Nucleus accumbens (tissue), 56 donors: ENCODE measurements at places on chromosomes 4 and X.

- DNase-seq = no peak
Measured at GRCh38 chr4:125316401-125316790, 1.6 kb downstream of the FAT4 start.

DNA sequence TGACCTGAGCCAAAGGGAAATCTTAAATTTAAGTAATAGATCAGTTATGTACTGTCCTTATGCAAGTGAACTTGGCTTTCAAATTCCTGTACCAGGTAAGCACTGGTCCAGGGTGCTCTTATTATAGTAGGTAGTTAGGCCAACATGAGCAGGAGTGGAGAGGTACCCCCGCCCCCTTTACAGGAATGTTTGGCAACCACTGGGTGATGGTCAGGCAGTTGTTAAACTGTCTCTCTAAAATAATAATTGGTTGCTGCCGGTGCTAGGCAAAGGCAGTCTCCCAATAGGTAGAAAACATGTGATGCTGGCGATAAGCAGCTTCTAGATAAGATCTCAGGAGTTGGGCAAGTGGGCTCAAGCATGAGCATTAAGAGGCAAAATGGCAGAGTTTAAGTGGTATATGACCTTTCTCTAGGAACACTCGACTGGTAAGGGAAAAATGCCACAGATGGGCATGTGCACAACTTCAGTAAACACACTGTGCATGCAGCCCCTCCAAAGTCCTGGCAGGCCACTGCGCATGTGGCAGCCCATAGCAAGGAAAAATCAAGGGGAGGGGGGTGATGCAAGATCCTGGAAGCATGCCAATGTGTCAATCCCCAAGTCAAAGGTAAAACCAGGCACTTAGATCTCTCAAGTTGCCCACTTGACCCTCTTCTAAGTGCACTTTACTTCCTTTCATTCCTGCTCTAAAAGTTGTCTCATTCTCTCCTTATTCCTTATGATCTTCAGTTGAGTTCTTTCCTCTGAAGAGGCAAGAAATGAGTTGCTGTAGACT is 1239.7 kb downstream of the C4orf33 start:
- DNase-seq = no peak

- DNase-seq = no peak
Measured at GRCh38 chr4:45349859-45350258, 623.5 kb upstream of the GNPDA2 start.

GRCh38 chrX:141405486-141405852 is 163.2 kb upstream of the SPANXC start:
- DNase-seq = no peak

DNA sequence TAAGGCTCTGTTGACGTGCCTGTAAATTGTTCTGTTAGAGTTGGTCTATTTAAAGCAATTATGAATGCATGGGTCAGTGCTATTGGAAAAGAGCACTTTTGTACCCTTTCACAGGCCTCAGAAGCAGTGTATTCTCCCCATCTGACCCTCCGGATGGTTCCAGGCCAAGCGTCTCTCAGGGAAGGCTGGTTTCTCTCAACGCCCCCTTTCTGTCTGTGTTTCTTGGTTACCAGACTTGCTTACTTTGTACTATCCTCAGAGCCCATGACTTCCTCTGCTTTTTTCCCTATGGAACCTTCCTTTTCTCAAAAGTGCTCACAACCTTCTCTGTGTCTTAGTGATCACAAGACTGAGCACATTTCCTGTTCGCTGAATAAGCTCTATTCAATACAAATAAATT is 559.3 kb upstream of the ZFP42 start:
- no peak for DNase-seq

DNA sequence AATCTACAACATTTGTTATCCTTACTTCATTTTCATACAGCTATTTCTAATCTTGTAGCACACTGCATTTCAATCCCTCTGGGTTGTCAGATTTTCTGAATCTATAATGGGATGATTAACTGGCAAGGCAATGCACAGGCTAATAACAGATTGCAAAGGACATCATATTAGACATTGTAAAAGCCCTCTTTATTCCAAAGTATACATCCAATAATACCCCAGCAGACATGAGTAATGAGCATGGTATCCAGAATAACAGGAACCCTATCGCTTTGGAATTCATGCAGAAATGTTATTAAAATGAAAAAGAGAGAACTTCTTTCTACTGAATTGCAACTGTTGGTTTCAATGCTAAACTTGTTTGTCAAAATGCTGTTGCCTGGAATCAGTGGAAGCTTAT is 122.9 kb downstream of the C4orf33 start:
- DNase-seq = no peak

GRCh38 chr4:102411408-102411807 is 66.1 kb upstream of the SLC39A8 start:
- DNase-seq = no peak

DNA sequence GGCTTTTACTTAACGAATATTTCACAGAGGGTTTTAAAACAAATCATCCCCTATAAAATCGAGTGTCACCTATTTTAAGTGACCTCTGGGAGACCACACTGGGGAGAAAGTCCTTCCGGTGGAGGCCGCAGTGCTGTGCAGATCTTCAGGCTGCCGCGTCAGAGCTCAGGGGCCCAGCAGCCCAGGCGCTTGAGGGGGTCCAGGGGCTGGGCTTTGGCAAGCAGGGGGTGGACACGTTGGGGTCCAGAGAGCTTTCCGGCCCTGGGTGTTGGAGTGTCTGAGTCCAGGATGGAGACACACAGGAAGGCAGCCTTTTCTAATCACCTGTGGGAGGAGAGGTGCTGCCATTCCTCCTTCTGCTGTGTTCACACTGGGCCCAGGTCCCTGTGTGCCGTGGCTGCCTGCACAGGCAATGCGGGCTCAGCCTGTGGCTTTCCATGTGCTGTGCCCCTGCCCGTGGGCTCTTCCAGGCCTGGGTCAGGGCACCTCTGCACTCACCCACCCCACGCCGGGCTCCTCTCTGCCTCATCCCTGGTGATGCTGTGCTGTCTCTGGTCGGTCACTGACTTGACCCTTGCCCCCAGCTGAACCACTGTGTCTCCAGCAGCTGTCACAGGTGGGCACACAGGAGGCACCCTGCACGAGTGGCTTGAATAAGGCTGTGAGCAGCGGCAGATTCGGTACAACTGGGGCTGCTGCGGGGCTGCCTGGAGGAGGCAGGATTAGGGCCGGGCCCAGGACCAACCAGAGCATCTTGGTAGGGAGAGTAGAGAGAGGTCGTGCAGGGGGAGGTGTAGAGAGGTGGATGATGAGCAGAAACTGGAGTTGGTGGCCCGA is 10.0 kb downstream of the HTRA3 start:
- no peak for DNase-seq

DNA sequence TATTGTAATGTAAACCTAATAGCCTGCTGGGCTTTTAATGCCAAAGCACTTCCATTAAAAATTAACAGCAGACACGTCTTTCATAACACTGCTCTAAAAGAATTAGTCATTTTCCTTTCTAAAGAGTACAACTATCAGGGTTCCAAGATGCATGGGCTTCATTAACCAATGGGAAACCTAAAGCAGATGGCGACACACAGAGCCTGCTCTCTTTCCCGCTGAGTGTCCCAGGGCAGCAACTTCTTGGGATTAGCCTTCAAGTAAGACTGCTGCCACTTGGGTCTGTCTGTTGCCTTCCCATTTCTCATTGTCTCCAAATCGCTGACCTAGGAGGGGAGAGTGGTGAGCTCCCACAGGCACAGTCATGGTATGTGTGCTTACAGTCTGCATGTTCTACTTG is 14.0 kb upstream of the PHKA2 start:
- no peak for DNase-seq

GRCh38 chrX:134542485-134542884 is 82.5 kb downstream of the HPRT1 start:
- DNase-seq = no peak

GRCh38 chrX:65586491-65586890 is 51.9 kb upstream of the LAS1L start:
- no peak for DNase-seq

DNA sequence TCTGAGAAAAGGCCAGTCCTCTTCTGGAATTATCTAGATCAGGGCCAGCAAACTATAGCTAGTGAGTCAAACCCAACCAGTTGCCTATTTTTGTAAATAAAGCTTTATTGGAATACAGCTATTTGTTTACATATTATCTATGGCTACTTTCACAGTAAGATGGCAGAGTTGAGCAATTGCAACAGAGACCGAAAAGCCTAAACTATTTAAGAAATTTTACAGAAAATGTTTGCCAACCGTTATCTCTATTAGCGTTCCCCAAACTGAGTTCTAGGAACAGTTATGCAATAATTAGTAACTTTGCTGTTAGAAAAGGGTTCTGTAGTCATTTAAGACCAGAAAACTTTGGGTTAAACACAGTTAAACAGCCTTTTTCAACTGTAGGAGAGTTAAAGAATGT is 10.5 kb downstream of the TEX13B start:
- no peak for DNase-seq
